ENCODE measurements at places on chromosomes 4 and X.

DNA sequence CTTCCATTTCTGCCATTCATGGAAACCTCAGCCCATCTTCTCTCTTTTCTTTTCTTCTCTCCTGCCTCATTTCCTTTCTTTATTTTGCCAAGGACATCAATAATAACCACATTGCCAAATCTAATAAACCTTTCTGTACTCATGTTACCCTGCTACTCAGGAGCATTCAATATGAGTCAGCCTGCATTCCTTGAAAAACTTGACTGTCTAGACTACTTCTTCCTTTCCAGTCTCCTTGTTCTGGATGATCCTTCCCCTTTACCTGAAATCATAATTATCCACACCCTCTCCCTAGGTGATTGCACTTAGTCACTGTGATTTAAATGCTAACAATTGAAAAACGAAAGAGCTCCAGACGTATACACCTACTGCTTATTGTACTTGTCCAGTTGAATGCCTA is 253.2 kb upstream of the CENPE start:
- no peak for DNase-seq

- DNase-seq: no peak
Measured at GRCh38 chr4:25760518-25761157, 102.2 kb downstream of the SEL1L3 start.

DNA sequence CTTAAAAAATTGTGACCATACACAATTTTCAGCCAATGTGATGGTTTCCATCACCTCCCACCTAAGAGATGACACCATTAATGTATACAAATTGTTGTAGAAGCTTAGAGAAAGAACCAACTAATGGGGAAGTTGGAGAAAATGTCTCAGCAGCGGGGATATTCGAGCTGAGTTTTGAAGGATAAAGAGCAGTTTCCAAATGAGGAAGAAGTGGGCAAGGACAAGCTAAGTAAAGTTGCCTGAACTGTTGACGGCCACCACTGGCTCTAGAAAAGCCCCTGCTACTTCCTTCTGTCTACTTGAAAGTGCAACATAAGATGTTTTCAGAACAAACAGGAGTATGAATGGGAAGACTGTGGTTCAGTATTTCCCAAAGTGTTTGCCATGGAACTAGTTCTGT is 92.0 kb downstream of the CHRNA9 start:
- DNase-seq: no peak

GRCh38 chrX:111445485-111445884 is 33.5 kb upstream of the DCX start:
- peak; percentile 27 for DNase-seq

- DNase-seq: no peak
Measured at GRCh38 chr4:121049072-121049599, 23.2 kb downstream of the NDNF start.

DNA sequence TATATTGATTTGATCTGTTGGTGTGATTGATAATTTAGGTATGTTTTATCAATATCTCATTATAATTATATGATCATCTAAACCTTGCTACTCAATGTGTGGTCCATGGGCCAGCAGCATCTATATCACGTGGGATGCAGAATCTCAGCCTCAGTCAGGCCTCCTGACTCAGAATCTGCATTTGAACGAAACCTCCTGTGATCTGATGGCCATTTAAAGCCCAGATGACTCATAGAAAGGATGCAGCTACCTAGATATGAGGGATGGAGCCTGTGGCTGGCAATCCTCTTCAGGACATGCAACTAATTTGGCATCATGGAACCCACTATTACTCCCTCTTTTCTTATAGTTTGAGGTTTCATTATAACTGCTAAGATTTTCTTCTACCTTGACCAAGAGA is 11.3 kb upstream of the CHRNA9 start:
- DNase-seq: no peak

Measured in D341Med (cell line).